ENCODE measurements at places on chromosomes 4 and X.
A peak's percentile ranks its signal among the peaks of the same experiment; 100 is the strongest.

DNA sequence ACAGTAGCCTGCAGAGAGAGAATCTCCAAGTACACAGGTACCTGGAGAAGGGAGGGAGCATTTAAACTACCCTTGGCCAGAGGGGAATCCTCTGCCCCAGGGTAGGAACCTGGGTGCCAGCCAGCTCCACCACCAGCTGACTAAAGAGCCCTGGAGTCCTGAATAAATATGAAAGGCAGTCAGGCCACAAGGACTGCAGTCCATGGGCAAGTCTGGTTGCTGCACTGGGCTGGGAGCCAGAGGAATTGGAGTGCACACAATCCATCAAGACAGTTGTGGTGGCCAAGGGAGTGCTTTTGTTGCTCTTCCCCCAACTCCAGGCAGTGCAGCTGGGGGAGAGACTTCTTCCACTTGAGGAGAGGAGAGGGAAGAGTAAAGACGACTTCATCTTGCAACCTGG, 172.5 kb downstream of the HNRNPD start:
- DNase-seq: peak; percentile 29

DNA sequence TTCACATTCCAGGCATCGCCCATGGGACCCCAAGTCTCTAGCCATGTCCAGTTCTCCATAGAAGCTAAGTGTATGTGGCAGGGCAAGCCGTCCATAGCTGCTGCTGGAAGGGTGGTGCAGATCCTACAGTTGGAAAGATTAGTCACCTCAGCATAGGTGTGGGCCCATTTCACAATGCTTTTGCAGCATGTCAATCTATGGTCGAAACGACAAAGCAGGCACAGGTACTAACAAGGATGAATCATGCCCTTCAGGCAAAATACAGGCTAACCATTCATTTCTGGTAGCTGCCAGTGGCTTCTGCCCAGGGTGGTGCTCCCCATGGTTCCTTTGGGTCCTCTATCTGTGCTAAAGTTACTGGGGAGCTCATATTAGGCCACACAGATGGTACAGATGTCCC, 225.2 kb downstream of the ADGRL3 start:
- no peak for DNase-seq

- no peak for DNase-seq
These were observed 29.8 kb downstream of the DCAF8L2 start for GRCh38 chrX:27619975-27620374.

- no peak for DNase-seq
These were observed 22.9 kb upstream of the CXCL13 start for GRCh38 chr4:77582711-77583110.

GRCh38 chr4:42311591-42311990, 85.7 kb upstream of the SHISA3 start:
- DNase-seq: no peak

DNA sequence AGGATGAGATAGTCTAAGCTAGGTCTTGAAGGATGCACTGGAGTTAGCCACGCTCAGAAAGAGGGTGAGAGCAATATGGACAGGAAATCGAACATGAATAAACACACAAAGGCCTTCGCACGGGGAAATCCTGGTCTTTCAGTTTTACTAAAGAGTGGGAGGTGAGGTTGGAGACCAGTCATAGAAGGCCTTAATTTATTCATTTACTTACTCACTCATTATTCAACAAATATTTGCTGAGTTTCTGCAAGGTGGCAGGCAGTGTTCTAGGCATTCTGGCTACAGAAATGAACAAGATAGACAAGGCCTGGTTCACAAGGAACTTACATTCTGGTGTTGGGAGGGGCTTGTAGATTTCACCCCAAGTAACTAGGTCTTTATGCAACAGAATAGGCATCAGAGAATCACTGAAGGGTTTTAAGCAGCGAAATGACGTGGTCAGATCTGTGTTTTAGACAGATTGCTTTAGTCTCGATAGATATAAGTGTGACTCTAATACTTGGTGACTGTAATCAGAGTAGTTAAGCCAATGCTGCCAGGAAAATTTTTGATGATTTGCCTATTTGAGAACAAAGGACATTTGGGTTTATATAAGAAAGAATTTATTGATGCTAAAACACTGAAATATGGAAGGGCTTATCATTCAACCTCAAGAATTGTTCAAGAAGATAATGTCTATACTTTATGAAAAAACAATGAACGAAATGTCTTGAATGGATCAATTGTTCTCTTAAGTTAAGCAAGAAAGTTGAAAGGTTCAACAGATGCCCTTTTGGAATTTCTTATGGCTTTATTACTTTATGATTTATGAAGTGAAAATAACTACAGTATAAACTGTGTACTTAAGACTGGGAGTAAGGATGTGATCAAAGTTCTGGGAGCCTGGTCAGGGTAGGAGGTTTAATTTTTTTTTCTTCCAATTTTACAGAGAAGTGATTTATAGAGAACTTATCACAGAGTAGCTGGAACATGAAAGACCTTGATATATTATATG, 184.4 kb upstream of the CASK start:
- no peak for DNase-seq

DNA sequence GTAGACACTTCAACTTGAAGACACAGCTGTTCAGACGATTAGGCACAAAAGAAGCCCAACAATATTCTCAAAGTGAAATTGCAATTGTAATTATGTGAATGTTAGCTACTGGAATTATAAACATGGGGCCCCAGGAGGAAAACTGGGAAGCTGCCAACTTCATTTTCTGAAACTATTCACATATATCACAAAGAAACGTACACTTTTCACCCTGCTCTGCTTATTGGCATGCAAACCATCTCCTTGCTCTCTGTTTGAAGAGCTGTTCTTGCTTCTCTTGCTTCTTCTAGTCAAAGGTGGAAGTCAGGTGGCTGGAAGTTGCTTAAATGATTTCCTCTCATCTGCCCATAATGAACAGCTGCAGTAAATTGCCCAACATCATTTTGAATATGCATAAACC, 320.1 kb downstream of the CFAP299 start:
- no peak for DNase-seq

DNA sequence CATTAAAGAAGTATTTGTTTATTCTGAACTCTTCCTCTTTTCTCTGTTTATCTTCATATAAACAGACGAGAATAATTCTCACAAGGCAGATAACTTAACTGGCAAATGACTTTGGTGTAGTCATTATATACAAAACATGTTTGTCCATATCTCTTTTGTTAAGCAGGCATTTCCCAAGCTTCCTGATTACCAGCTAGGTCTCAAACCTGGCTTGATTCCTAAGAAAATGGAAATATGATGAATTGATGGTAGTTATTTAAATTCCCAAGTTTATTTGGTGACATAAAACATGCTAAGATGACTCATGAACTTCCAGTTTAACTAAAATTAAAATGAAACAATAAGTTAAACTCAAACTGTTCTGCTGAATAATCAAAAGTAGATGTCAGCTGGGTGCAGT, 96.8 kb downstream of the ARSJ start:
- no peak for DNase-seq
